Stimulated activated CD4-positive, alpha-beta T cell treated with anti-CD3 and anti-CD28 coated beads, Interleukin-2, amount 100 ng/mL, for 48 hours (primary cell): ENCODE measurements at places on chromosomes 13 and 19.
A peak's percentile ranks its signal among the peaks of the same experiment; 100 is the strongest.

- no peak for DNase-seq
Observed at GRCh38 chr19:51120160-51120559, 4.5 kb upstream of the SIGLEC9 start.

DNA sequence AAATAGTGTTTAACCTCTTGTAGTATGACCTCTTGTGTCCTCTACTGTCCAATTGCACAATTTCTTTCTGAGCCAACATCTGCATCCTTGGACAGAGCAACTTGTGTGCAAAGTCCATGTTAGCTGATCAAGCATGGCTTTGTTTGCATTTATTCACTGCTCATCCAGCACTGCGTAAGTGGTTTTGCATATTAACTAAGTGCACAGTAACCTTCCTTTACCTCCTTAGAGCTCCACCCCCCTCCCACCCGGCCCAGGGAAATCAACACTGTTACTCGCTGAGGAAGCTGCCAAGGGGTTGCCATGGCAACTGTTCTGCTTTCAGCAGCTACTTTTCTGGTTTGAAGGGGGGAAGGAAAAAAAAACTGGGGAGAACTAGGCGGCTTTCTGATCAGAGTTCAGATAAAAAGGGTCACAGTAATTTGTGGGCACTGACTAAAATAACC, 153.5 kb upstream of the KLF12 start:
- DNase-seq = peak; percentile 49

DNA sequence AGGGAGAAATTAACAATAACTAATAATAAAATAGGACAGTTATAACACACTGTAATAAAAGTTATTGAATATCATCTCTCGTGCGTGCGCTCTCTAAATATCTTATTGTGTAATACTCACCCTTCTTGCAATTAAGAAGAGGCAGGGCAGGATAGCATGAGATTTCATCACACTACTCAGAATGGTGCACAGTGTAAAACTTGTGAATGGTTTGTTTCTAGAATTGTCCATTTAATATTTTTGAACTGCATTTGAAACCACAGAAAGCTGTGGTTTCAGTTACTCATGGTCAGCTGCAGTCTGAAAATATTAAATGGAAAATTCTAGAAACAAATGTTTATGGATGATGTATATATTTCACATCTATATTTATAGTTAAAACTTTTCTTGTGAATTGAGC, 161.1 kb downstream of the DCT start:
- DNase-seq = no peak

DNA sequence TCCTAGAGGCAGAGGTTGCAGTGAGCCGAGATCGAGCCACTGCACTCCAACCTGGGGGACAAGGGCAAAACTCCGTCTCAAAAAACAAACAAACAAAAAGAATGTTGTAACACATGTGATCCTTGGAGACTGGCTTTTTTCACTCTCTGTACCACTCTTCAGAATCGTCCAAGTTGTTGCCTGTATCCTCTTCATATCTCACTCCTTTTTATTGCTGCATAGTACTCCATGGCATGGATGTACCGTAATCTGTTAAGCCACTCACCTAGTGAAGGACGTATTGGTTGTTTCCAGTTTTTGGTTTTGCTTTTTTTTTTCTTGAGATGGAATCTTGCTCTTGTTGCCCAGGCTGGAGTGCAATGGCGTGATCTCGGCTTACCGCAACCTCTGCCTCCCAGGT, 7.0 kb upstream of the CD22 start:
- DNase-seq = no peak

GRCh38 chr19:50415661-50416033, 3.1 kb upstream of the SPIB start:
- no peak for DNase-seq

DNA sequence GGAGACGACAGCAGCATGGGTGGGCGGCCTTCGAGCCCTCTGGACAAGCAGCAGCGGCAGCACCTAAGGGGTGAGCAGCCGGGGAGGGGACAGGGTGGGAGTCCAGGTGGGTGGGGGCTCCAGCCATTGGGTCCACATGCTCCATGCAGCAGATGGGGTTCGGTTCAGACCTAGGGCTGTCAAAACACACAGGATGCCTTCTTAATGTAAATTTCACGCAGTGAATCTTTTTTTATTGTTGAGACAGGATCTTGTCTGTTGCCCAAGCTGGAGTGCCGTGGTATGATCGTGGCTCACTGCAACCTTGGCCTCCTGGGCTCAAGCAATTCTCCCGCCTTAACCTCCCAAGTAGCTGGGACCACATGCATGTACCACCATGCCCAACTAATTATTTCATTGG, 15.9 kb downstream of the PGLS start:
- no peak for DNase-seq

DNA sequence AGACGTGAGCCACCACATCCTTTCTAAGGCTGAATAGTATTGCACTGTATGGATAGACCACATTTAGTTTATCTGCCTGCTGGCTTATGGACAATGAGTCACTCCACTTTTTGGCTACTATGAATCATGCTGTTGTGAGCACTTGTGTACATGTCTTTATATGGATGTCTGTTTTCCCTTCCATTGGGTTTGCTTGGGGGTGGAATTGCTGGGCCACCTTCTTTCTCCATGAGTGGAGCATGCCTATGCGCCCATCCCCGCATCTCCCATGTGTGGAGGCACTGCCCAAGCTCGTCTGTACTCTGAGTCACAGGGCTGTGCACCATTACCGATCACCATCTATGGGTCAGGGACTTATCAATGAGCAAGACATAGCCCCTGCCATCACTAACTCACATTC, 127.2 kb upstream of the GJB6 start:
- no peak for DNase-seq

- no peak for DNase-seq
Observed at GRCh38 chr19:46993622-46994021, 26.0 kb upstream of the NPAS1 start.

DNA sequence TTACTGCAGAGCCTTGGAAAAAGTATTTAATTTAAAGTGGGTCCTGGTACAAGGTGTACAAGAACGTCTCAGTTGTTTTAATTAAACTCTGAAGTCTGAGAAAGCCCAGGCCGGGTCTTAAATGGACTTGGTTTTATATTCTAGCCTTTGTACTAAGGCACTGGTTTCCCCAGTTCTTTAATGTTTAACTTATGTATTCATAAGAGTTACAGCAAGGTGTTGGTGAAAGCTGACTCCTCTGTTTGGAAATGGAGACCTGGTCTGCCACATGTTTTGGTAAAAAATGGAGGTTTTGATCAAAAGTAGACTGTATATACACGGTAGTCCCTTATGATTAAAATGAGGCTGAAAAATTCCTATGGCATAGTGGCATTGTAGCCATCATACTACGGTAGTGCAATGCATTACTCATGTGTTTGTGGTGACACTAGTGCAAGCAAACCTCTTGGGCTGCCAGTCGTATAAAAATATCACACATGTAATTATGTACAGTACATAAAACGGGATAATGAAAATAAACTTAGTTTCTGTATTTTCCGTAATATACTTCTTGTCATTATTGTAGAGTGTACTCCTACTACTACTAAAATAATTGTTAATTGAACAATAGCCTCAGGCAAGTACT, 883.4 kb upstream of the SPRY2 start:
- no peak for DNase-seq

GRCh38 chr13:40313269-40314200, 352.9 kb downstream of the FOXO1 start:
- DNase-seq = no peak

DNA sequence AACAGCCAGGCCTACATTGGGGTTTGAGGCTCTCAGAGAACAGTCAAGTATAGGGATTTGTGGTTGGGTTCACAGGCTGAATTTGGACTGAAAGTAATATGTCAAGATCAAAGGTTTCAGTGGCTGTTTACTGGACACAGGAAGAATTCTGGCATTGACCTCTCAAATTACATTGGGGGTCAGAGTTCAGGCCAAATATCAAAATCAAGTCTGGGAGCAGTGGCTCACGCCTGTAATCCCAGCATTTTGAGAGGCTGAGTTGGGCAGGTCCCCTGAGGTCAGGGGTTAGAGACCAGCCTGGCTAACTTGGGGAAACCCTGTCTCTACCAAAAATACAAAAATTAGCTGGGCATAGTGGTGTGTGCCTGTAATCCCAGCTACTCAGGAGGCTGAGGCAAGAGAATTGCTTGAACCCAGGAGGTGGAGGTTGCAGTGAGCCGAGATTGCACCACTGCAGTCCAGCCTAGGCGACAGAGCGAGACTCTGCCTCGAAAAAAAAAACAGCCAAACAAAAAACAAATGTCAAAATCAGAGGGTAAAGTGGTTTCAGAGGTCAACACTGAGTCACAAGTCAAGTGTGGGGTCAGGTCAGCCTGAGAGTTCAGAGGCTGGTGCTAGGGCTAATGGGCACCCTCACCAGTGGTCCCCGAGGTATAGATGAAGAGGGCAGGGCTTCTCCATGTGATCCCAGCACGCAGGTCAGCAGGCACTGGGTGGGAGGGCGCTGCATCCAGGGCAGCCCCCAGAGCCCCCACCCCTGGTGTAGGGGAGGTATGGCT, 1.5 kb downstream of the SLC27A5 start:
- no peak for DNase-seq

- no peak for DNase-seq
Observed at GRCh38 chr19:35254341-35255297, 5.8 kb downstream of the LSR start.

DNA sequence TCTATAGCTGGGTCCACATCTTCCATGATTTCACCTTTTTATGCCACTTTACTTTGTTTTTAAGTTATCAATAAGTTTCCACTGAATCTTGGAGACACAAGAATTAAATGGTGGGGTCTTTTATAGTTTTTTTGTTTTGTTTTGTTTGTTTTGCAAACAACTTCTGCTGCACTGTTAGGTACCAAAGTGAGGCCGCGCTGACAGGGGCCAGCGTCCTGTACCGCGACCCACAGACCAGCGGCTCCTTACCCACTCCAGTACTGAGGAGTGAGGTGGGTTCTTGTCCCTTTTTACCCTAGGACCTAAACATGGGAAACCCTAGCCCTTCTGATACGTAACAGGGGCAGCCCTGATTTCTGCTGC, 75.8 kb upstream of the MCF2L start:
- DNase-seq = no peak
